Stimulated activated CD8-positive, alpha-beta memory T cell treated with anti-CD3 and anti-CD28 coated beads, Interleukin-4, amount 100 ng/mL, for 24 hours (primary cell): ENCODE measurements at places on chromosomes 11 and 22.
A peak's percentile ranks its signal among the peaks of the same experiment; 100 is the strongest.

- no peak for DNase-seq
These were observed 163.2 kb downstream of the CHST1 start for GRCh38 chr11:45502226-45502545.

- no peak for DNase-seq
These were observed 2.5 kb downstream of the PCSK7 start for GRCh38 chr11:117229411-117229810.

DNA sequence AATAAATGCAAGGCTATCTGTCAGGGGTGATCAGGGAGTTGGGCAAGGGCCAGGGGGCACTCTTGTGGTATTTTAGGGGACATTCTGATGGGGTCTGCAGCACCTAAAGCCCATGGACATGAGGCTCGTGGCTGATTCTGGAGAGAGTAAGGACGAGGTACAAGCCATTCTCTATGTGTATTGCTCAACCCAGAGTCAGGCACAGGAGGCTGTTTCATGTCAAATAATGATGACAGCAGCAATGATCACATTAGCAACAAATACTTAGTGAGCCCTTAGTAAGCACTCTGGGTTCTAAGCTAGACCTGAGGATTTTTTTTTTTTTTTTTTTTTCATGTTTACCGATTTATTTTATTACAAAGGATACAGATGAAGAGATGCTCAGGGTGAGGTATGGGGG, 83.5 kb upstream of the THY1 start:
- DNase-seq = no peak

DNA sequence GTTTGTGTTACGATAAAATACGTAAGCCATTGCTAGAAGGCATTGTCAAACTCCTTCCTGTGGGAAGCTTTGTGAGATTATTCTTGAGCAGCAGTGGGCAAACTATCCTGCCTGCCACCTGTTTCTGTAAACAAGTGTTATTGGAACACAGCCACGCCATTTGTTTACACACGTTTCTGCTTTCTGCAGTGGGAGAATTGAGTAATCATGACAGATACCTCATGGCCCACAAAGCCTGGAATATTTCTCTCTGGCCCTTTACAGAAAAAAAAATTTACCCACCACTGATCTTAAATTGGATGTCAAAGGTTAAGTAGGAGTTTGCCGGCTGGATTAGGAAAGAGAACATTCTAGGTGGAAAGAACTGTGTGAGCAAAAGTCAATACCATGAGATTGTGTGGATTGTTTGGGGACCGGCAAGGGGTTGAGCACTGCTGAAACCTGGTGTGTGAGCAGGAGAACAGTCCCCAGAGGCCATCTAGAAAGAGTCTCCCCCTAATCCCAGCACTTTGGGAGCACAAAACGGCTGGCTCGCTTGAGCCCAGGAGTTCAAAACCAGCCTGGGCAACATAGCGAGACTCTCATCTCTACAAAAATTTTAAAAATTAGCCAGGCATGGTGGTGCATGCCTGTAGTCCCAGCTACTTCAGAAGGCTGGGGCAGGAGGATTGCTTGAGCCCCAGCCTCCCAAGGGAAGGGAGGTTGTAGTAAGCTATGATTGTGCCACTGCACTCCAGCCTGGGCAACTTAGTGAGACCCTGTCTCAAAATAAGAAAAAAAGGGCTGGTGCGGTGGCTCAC, 6.0 kb upstream of the PLA2G6 start:
- DNase-seq = no peak

DNA sequence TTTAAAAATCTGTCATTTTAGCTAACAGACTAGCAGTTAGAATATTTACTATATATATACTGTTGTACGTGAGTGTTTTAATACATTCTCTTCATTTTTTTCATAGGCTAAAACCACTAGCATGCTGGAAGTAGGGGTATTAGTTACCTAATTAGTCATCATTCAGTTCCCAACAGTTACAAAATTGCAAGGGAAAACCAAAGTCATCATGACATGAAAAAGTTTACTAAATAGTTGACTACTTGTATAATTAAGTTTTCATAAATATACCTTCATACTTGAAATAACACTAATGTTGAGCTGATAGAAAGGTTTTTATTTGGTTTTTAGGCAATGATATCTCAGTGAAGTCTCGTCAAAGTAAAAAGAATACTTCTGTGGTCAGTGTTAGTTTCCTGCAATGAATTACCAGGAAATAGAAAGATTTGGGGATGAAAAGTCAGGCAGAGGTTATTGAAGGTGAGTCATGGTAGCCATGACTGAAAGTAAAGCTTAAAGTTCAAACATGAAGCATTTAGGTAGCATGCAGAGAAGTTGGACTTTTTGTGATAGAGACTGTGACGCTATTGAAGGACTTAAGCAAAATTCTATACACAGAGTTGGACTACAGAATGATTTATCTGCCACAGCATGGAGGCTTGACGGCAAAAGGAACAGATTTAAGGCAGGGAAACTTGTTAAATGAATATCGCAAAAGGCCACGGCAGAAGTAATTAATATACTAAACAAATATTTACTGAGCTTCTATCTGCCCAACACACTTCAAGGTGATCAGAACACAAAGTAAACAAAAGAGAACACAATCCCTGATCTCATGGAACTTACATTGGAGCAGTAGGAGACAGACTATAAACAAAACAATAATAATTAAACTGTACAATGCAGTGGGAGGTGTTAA, 828.1 kb upstream of the FAT3 start:
- no peak for DNase-seq

- no peak for DNase-seq
These were observed 134.5 kb upstream of the FIBIN start for GRCh38 chr11:26859416-26859815.

DNA sequence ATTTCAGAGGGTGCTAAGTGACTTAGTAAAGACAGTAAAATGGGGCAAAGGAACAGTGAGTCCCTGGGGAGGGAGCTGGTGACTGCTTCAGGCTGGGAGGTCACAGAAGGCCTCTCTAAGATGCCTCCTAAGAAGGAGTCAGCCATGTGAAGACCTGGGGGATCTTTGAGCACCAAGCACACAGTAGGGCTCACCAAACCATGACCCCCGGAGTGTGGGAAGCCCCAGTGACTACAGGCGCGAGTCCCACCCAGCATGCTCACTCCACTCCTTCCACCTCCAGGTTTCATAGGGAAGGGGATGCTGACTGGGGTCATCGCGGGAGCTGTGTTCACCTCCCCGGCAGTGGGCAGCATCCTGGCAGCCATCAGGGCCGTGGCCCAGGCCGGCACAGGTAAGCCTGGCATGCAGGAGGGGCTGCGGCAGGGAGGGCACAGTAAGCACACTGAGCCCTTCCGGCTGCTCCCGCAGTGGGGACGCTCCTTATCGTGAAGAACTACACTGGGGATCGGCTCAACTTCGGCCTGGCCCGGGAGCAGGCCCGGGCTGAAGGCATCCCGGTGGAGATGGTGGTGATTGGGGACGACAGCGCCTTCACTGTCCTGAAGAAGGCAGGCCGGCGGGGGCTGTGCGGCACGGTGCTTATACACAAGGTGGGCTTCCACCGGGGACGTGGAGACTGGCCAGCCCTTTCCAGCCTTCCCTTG, 5.9 kb downstream of the TKFC start:
- no peak for DNase-seq

DNA sequence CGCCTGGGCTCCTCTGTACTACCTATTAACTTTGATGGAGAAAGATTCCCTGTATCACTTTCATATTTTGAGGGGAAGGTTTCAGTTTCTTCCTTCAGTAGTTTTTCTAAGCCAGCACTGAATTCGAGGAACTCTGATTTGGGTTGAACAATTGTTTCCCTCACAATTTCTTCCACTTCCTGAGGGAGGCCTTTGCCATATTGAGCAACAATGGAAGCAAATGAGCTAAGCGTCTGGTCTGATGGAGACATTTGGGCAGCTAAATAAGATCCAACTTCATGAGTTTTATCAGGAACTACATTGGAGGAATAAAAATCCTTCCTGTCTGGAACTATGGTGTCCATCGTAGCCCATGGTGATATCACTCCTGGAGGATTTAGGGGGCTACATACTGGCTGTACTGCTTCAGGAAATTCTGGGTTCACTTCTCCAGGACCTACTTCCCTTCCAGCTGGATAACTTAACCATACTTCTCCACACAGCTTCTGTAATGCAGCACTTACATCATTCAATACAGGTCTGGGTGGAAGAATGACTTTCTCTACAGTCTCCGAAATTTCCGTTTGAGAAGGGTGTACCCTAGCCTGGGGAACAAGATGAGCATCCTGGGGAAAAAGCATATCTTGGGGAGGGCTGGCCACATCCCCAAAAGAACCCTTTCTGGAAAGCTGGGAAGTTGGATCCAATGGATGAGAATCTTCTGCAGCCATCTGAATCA, 38.9 kb upstream of the CCDC89 start:
- no peak for DNase-seq

DNA sequence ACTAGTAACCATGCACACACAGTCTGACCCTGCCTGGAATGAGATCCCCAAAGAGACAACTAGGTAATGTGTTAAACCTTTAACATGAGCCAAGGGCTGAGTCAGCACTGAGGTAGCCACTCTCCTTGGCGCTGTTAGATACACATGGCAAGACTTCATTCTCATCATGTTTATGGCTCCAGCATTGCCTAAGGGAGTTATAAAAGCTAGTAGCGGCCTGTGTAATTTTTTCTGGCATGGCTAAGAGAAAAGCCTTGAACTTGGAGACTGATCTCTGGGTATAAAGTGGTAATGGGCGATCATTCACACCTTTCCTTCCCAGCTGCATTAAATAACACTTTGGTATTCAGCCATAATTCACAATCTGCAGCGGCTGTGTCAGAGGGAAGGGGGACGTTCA, 779.7 kb upstream of the LRRC4C start:
- DNase-seq = no peak

- DNase-seq = no peak
These were observed 14.7 kb downstream of the MPEG1 start for GRCh38 chr11:59197991-59198390.

- DNase-seq = peak; percentile 56
These were observed 26.2 kb upstream of the TPBGL start for GRCh38 chr11:75214411-75214821.

GRCh38 chr11:34218067-34218466, 112.6 kb downstream of the NAT10 start:
- DNase-seq = no peak

DNA sequence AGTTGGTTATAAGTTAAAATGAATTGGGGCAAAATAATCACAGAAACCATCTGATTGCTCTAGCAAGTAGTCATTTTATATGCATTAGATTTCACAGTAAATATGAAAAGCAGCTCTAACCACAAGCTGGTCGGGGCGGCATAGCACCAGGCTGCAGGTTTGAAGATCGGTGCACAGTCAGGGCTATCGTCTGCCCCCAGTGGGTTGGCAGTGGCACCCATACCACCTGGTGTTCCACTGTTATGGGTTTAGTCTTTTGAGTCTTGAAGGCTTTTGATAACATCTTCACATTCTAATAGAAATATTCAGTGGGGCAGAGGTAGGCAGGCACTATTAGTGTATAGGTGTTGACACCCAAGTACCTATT, 62.1 kb downstream of the GRK3 start:
- no peak for DNase-seq

DNA sequence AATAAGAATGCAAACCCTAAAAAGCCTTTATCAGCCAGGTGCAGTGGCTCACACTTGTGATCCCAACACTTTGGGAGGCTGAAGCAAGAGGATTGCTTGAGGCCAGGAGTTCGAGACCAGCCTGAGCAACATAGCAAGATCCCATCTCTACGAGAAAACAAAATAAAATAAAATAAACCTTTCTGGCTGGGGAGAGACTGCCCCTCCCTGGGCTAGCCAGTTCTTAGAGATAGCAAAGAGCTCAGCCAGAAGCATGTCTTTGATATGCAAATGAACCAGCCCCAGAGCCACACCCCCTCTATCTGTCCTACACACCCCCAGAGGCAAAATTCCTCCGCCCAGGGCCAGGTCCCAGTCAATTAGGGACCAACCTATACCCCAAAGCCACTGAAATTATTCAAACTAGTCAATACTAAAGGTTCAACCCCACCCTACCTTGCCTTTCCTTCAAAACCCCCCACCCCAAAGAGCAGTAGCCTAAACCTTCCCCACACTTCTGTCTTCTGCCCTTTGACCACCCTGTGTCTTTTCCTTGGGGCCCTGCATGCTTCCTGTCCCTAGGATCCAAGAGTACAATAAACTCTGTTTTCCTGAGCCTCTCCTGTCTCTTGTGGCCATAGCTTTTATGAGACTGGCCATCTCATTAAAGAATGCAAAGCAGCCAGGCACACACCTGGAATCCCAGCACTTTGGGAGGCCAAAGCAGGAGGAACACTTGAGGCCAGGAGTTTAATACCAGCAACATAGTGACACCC, 37.3 kb upstream of the CXCR5 start:
- DNase-seq = no peak

GRCh38 chr11:22702031-22702430, 35.6 kb downstream of the GAS2 start:
- DNase-seq = no peak

GRCh38 chr11:25838918-25839625, 492.9 kb upstream of the ANO3 start:
- no peak for DNase-seq

DNA sequence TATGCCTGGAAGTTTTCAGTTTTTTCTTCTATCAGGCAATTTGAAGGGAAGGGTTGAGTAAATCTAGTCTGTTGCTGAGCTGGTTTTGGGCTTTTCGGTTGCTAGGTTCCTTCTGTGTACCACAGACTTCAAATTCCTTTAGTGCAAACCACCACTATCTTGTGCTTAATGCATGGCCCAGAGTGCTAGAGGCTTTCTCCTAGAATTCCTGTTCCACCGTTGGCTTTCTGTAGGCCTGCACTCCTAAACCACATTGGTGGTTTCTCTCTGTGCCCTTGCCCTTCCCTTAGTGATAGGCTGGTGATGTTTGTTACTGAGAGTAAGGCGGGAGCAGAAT, 47.1 kb upstream of the CTSC start:
- DNase-seq = no peak

GRCh38 chr11:112174789-112175598, at the start of gene BCO2:
Gene BCO2 (plus strand): TSS chr11:112175512. CDS start chr11:112175602, 90 bp downstream.
- DNase-seq = peak; percentile 24

- no peak for DNase-seq
These were observed 32.2 kb upstream of the AQP11 start for GRCh38 chr11:77557553-77557952.

DNA sequence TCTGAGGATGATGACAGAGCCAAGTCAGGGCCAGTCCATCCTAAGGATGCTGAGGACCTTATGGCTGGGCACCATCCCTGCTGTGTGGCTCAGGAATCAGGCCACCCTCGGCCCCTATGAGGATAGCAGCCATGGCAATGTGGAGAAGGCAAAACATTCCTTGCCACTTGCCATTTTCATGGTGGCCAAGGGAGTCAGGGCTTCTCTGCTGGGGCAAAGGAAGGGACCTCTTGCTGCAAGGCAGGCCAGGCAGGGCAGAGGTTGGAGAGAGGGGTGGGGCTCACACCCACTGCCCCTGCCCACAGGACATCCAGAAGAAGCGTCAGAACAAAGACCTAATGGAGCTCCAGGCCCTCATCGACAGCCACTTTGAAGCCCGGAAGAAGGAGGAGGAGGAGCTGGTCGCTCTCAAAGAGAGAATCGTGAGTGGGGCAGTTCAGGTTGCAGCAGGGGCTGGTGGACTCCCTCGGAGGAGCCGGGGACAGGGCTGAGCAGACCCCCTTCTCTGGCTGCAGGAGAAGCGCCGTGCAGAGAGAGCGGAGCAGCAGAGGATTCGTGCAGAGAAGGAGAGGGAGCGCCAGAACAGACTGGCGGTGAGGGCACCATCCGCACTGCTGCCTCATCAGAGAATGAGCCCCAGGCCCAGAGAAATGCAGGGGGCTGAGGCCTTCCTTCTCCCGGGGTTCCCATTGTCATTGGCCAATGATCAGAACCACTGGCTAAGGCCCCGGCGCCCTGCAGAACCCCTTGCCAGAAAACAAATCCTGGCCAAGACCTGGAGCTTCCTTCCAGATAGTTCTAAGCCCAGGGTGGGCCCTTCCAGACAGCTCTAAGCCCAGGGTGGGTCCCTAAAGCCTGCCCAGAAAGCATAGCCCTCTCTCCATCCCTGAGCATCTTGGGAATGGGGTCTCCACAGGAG, 13.5 kb upstream of the MRPL23 start:
- DNase-seq = no peak
